Activated T-cell treated with anti-CD3 and anti-CD28 coated beads for 4 hours (primary cell): ENCODE measurements at places on chromosomes 5 and 9.

DNA sequence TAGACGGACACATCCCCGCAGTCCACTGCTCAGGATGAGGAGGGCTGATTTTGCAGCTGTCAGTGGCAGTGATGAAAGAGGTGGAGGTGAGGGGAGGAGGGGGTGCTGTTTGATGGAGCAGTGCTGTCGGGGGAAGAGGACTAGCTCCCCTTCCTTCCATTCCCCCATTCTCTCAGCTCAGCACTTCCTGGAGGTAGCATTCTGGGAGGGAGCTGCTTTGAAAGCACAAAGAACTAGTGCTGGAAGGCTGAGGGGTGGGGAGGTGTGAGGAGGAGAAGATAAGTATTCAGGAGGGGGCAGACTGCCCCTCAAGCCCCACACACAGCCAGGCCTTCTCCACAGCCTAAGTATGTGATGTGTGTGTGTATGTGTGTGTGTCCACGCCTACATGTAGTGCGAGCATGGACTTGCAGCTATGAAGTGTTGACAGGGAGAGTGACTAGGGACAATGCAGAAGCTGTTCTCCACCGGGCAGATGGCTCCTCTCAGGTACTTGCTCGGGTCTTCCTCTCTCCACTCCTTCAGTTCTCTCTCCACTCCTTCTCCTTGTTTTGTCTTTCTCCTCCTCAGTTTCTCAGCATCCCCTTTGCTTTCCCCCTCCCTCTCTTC, 65.5 kb upstream of the HSPA9 start:
- no peak for DNase-seq

DNA sequence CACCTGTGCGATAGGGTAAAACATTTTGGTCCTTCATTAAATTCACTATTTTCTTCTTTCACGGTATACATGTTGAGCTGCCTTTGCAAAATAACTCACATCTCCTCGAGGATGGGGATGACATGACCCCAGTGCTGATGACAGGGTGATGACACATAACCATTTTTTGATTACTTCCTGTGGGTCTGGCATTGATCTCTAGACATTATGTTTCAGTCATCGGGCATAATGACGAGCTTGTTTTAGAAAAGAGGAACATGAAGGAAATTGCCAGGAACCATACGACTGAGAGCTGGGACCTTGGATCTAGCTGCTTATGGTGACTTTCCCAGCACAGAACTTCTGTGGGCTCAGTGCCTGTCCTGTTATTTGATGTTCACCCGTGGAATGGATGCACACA, 25.2 kb downstream of the COL5A1 start:
- no peak for DNase-seq

DNA sequence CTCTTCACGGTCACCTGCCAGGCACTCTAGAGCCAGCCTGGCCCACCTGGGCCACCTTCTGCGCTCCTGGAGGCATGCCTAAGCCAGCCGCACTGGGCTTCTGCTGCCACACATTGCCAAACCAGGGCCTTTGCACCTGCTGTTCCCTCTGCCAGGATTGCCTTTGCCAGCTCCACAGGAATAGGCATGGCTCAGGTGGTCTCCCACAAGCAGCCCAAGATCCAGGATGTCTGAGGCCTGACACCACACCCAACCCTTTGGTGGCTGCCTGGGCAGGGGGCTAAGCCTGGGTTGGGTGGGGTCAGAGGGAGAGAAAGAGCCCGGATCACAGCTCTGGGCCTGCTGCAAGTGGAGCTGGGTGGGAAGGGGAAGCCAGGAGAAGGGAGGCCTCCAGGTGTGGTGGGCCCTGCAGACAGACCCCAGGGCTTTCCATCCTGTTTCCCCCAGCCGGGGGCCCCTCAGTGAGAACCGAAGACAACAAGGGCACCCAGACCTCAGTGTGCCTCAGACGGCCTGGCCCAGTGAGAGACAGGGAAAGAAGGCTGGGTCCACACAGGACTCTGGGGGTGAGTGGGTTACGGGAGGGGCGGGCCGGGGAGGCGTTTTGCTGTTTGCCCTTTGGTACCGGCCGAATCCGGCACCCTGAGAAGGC, 672 bp upstream of the SUSD3 start:
- DNase-seq, result no peak

GRCh38 chr5:51404255-51404654, 21.0 kb downstream of the ISL1 start:
- DNase-seq, result no peak

DNA sequence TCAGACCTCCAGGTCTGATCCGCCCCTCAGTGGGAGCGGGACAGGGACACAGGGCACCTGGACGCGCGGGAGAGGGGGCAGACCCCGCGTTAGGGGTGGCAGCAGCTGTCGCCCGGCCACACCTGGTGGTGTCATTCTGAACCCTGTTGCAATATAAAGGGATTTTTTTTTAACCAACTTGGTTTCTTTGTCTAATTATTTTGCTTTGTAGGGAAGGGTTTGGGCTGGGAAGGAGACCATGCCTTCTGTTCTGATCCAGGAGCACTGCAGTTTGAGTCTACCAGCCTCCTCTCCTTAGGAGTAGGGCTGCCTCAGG, 10.9 kb upstream of the ASS1 start:
- no peak for DNase-seq
